ENCODE measurements at places on chromosomes 6 and 20. TPM values are rescaled to one million over a fixed set of nuclear protein-coding genes. Genes with fewer than 3 reads are reported as not detected.

Gene APOBEC2
- not detected for total RNA-seq

Gene USP49
- total RNA-seq = 3.9 TPM

Gene BPIFB2
- not detected for total RNA-seq

Gene GSTA3
- not detected for total RNA-seq

Gene PPARD
- 5.6 TPM for total RNA-seq

Gene COL11A2
- 5.5 TPM for total RNA-seq

Gene MRAP2
- 0.92 TPM for total RNA-seq

Gene BPIFB4
- not detected for total RNA-seq

Gene TTPAL
- total RNA-seq = 6.1 TPM

Gene EYA4
- 16.3 TPM for total RNA-seq

Gene SLC35D3
- total RNA-seq = not detected

Gene METTL24
- total RNA-seq = not detected

Gene PNPLA1
- total RNA-seq = not detected

Gene CST2
- not detected for total RNA-seq

Gene TFAP2D
- not detected for total RNA-seq

Gene GRM1
- not detected for total RNA-seq

Gene BYSL
- total RNA-seq = 42.4 TPM

Gene DNMT3B
- total RNA-seq = 3.7 TPM

Gene PROKR2
- total RNA-seq = not detected

Gene HLA-DOA
- total RNA-seq = 1.9 TPM

Gene C20orf204
- total RNA-seq = 1.1 TPM

Gene SCUBE3
- 2.0 TPM for total RNA-seq

Gene CASS4
- total RNA-seq = 0.17 TPM

Measured in Daoy (cell line).